ENCODE measurements at places on chromosomes 3 and 15.

DNA sequence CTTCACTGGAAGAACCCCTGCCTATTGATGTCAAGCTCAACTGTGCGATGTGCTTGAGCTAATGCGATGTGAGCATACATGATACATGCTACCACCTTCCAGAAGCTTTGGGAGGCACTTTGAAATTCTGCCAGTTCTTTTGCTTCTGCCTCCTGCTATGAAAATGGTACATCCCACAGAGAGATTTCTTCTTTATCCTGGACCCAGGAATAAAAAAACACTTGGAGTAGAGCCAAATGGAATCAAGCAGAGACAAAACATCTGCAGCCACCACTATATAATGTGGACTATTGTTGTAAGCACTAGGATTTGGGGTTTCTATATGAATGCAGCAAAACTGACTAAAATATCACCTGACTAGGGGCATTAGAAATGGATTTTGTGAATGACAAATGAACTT lies 119.9 kb upstream of the GAP43 start:
- DNase-seq: no peak

DNA sequence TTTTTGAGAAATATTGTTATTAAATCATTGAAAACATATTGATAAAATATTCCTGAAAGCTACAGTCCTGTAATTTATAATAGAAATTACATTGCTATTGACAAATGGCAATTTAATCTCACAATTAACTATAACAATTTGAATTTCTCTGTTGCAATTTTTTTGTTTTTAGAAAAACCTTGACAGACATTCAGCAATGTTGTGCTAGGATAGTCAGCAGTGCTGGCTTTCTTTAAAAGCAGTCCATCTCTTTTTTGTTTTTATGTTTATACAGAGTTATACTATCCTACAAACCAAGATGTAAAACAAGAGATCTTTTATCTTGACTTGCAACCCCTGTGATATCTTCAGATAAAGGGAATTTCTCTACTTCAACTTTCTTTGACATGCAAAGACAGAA lies 93.1 kb downstream of the TUSC7 start:
- no peak for DNase-seq

GRCh38 chr3:139737682-139738361 lies 60.0 kb upstream of the NMNAT3 start:
- no peak for DNase-seq

DNA sequence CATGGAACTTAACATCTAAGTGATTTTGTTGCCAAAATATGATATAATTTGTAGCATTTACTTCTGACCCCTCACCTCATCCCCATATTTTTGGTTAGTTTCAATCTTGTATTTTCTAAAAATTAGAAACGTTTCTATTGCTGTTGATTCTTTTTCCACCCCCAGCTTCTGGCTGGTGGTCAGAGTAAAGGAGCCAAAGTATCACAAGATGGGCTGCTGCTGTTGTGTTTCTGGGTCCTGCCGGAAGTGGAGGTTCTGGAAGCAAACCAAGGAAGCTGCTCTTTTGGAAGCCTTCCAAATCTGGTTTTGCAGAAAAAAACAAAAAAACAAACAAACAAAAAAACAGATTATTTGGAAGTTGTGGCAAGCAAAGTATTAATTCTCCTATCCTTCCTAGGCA lies 221.1 kb upstream of the P2RY1 start:
- no peak for DNase-seq

- DNase-seq: peak; percentile 46
Observed at GRCh38 chr3:42979044-42979972, at the start of gene GASK1A. GASK1A (plus strand) TSS chr3:42979311; CDS start chr3:42979643, 332 bp downstream.

- DNase-seq: no peak
Observed at GRCh38 chr3:114706591-114707232, 412.9 kb downstream of the TIGIT start.

GRCh38 chr15:40274350-40275274 lies 8.3 kb downstream of the ANKRD63 start:
- peak; percentile 61 for DNase-seq

DNA sequence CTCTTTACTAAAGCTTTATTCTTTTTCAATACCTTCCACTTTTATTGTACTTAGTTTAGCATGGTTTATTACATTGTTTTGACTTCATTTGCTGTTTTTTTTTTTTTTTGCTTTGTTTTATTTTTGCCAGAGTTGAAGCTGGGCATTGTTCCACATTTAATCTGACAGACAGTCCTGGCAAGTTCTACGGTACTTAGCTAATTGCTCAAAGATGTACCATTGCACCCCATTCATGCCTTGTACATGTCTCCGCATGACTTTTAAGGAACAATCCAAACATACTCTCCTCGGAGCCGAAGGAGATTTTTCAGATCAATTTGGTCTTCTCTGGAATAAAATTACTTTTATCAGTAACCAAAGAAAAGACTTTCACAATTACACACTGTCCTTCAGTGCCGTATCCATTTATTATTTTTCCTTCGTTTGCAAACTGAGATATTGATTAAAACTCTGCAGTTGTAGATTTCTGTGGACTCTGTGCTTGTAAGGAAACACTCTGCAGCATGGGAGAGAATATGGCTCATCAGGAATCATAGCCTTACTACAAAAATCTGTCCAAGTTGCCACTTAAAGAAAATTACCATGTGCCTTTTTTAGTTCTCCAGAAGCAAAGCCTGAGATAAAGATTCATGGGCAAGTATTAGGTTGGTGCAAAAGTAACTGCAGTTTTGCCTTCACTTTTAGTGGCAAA lies 952.0 kb downstream of the AGBL1 start:
- no peak for DNase-seq

- DNase-seq: no peak
Observed at GRCh38 chr3:191320316-191320715, 8.9 kb upstream of the CCDC50 start.

DNA sequence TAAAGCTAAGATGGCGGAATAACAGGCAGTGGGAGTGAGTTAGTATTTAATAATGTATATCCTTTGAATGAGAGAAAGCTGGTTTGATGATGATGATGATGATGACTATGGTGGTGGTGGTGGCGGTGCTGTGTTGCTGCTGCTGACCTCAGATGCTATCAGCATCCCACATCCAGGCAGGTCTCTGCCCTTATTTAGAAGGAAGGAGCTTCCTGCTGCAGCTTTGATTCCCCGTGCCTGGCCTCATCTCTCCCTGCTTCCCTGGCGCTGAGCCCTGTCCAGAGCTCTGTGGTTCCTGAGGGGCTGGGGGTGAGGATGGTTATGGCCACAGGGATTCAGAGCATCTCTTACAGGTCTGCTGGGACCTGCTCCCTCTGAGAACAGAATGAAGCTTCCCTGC lies 73.1 kb downstream of the RAB11A start:
- no peak for DNase-seq

DNA sequence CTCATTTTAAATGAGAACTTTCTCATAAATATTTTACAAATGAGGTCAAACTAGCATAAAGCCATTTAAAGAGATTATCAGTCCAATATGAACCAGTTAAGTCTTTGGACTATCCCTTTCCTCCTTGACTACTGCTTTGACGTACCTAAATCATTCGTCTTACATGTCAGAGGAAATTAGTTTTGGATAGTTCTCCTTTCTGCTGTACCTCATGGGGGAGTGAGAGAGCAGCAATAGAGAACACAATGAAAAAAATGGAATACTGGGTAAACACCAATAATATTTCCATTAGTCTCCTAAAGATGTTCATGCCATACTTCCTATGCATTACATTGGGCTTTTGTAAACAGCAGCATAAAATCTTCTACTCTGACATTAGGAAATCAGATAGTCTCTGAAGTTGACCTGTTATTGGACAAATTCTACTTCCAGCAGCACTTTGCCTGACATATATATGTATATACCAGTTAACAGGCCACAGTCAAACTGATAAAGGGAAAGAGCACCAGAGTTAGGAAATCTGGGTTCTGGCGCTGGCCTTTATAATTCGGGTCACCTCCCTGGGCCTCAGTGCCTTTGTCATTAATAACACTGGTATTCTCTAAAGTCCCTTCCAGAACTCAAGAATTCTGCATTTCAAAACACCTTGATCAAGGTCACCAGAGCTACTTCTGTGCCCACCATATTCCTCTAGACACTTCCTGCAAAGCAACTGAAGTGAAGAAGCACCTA lies 26.8 kb downstream of the TIMMDC1 start:
- DNase-seq: no peak

DNA sequence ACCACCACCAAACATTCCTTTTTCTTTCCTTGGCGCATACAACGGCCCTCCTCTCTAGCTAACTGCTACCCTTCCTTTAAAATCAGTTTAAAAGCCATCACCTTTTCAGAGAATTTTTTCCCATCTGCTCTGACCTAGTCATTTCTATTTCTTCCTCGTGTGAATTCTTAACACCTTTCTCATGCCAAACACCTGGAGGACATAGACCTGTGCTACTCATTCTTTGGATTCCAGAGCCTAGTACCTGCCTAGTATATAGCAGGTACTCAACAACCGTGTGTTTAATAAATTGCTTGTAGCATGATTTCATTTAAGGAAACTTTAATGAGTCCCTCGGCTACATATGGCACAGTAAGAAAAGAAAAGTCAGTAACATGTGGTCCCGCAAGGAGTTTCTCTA lies 2.0 kb upstream of the TPM1 start:
- no peak for DNase-seq

DNA sequence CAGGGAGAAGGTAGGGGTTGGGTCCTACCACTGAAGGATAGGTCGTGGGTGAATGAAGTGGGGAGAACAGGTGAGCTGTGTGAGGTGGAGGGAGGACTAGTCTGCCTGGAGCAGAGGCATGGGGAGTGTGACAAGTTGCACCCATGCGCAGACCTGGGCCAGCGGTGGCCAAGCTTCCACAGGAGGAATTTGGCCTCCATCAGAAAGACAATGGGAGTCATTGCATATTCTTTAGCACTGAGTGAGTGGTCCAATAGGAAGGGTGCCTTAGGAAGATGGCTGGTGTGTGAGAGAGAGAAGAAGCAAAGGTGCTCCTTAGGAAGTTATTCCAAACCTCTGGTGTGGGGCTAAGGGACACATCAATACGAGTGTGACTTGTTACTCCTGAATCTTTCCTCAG lies 191.1 kb downstream of the KCNAB1 start:
- no peak for DNase-seq

- DNase-seq: no peak
Observed at GRCh38 chr3:16227566-16227965, 37.2 kb downstream of the DPH3 start.

GRCh38 chr15:93066834-93067648 lies 22.0 kb downstream of the RGMA start:
- no peak for DNase-seq
